ENCODE measurements at places on chromosomes 7 and 10.

DNA sequence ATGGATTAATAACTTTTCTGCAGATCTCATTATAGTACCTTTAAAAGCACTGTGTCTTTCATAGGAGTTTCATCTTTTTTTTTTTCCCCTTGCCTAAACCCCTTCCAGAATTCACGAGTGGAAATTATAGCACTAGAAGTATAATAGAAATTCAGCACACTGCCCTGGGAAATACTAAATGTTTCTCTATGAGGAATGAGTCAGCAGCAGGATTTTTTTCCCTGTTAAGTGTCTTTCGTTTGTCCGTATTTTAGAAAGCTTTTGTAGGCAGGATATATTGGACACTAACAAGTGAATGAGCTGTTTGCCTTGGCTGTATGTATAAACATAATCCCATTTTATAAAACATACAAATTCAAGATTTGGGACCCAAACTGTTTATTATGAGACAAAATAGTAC lies 105.8 kb downstream of the EXOC4 start:
- DNase-seq: no peak

DNA sequence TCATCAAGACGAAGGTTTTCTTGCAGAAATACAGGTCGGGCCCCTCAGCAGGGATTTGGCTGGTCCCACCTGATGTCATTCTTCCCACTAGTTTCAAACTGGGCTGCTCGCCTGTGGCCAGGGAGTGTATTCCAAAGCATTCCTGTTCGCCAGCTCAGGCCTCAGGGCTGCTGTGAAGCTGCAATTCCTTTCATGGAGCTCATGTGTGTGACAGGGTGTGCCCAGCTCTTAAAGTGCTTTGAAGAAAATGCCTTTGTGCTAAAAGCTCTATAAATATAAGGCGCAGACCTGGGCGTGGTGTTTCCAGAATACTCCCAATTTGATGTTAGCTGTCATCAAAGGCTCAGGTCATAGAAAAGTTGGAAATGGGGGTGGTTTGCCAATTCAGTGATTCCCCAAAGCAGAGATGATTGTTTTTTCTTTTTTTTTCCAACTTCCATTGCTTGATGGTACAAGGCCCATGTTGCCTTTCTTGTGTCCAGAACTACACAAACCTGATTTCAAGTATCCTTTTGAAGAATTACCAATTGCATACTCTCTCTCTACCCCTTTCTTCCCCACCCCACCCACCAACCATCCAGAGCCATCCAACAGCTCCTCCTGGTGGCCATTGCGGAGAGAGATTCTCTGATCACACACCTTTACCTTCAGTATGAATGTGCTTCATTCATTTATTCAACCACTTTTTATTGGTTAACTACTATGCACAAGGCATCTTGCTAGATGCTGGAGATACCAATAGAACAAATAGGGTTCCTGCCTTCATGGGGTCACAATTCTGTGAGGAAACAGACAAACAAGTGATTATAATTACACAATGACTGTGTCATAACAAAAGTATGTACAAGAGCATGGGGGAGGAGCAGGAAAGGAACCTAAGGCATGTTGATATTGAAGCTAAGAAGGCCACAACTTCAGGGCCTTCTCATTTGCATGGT lies 297.3 kb upstream of the LYZL1 start:
- no peak for DNase-seq

GRCh38 chr7:142771353-142771723 lies 568 bp downstream of the PRSS2 start:
- DNase-seq: no peak

- DNase-seq: no peak
Observed at GRCh38 chr7:45578467-45578866, 4.3 kb downstream of the ADCY1 start.

DNA sequence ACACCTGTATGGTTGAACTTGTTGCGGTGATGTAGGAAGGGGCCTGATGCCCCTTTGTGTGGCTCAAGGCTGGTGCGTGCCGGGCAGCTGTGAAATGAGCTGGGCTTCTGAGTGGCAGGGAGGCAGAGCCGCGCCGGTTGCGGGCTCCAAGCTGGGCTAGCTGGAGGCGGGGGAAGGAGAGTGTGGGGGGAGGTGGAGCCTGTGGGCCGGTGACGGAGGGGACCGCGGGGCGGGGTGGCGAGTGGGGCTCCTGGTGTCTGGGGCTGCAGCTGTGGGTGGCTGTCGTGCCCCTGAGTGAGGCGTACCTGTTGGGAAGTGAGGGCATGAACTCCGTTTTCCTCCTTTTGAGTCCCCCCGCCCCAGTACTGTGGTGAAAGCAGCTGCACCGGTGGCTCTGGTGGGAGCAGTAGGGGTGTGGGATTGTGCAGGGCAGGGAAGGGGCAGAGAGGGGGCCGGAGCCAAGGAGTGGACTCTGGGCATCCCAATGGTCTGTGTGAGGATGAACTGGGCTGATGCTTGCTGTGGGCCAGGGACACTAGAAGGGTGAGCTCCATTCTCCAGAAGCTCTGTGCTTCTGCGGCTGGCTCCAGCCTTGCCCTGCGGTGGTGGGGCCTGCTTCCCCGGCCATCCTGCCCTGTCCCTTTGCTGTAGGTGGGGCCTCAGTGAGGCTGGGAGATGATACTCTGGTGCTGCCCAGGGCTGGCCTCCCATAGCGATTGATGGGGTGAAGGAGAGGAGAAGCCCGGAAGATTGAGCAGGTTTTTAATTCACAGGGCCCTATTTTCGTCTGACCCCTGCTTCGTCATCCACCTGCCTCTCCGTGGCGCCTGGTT lies 41.7 kb downstream of the INPP5A start:
- DNase-seq: no peak

GRCh38 chr10:114925587-114926586 lies 12.1 kb upstream of the TRUB1 start:
- no peak for DNase-seq

GRCh38 chr10:65940816-65941662 lies 984.8 kb upstream of the LRRTM3 start:
- DNase-seq: no peak

- DNase-seq: no peak
Observed at GRCh38 chr10:11521860-11522259, 89.6 kb downstream of the USP6NL start.

GRCh38 chr10:7962592-7962991 lies 91.9 kb upstream of the GATA3 start:
- DNase-seq: no peak

GRCh38 chr7:150396426-150396825 lies 17.3 kb downstream of the ZNF775 start:
- no peak for DNase-seq

DNA sequence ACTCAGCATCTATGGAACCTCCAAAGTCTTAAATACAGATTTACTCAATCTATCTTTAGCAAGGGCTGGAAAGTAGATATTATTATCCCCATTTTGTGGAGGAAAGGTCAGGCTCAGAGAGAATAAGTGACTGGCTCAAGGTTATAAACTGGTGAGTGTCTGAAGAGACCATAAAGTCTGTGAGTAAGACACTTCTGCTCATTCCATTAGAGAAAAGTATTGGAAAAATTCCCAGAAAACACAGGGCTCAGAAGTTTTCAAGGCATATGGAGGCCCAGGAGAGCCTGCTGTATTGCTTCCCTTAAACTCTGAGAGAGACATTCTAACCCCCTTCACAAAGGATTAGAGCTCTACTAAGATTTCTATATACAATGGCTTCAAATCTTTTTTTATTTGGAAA lies 134.8 kb downstream of the PCDH15 start:
- DNase-seq: no peak

DNA sequence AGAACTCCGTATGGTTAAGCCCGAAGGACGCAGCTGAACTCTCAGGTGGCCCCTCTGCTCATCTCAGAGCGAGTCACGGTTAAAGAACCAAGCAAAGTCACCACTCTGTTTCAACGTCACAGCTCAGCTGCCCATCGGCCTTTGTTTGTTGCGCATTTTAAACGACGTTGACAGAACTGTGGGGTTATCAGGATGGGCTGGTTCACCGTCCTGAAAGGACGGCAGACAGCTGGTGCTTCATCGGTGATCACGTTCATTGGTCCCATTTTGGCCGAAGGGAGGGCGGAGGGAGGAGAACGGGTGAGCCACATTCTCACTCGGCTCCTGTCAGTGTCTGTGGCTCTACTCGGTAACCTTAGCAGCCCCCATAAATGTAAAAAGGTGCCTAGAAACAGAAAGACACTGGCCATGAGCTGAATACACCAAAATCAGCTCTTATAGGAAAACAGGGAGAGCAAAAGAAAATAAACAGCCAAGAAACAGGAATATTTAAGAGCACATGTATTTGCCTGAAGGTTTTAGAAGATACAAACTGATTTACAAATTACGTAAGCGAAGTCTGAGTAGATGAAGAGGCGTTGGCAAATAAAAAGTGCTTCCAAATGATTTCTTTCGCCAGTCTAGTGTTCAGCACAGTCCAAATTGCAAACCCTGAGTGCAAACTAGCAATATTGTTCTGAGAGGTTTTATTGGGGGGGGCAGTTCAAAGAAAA lies 8.4 kb downstream of the PRKAG2 start:
- no peak for DNase-seq

- DNase-seq: no peak
Observed at GRCh38 chr10:14383266-14383665, 52.5 kb upstream of the FRMD4A start.

DNA sequence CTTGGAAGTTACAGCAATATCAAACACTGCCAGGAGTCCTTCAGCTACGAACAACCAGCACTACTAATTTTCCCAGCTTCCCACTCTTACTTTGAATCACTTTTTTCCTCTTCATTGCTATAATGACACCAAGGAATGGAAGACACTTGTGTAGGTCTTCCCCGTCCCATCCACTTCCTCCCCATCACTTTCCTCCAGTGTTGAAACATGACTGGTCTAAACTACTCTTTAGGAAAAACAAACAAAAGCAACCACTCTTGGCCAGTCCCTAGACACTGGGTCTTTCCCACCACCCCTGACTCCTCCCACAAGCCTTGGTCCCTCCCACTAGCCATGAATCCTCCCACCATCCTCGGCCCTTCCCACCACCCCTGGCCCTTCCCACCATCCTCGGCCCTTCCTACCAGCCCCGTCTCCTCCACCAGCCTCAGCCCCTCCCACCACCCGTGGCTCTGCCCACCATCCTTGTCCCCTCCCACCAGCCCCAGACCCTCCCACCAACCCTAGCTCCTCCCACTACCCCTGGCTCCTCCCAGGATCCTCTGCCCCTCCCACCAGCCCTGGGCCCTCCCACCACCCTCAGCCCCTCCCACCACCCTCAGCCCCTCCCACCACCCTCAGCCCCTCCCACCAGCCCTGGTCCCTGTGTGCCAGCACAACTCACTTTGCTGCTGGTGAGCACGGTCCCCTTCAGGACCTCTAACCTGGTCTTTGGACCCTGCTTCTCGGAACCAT lies 68.5 kb downstream of the CXCL12 start:
- peak; percentile 56 for DNase-seq

GRCh38 chr7:24704311-24704710 lies 53.0 kb downstream of the GSDME start:
- no peak for DNase-seq
